Left forelimb (tissue), 1 donor: ENCODE measurements at places on chromosomes 4 and X.

- DNase-seq = no peak
These were observed 6.0 kb downstream of the PDLIM5 start for GRCh38 chr4:94457692-94458106.

GRCh38 chr4:89992744-89993143 is 98.1 kb downstream of the MMRN1 start:
- DNase-seq = no peak

DNA sequence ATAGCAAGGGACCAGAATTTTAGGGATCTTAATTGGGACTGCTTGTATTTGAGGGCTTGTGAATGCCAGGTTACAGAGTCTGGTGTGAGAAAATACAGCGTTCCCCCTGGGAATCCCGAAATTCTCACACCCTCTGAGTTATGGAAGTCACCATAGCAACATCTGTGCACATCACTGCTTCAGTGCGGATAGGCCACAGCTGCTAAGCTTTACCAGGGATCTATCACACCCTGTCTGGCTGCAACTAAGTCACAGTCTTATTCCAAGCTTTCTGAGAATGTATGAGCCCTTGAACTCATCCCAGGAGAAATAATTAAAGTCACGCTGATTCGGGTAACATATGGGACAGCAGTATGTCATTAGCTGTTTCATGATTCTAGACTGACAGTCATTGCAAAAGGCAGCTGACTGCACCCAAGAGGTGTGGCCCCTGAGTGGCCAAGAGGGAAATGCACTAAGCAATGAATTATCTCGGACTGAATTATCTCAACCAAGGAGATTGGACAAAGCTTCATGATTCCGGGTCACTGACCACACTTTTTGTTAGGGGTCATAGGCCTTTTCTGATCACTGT is 46.7 kb upstream of the BTC start:
- no peak for DNase-seq

- no peak for DNase-seq
These were observed 22.0 kb downstream of the KLHL15 start for GRCh38 chrX:24005028-24005427.

GRCh38 chr4:118345813-118346212 is 7.0 kb downstream of the PRSS12 start:
- DNase-seq = no peak

DNA sequence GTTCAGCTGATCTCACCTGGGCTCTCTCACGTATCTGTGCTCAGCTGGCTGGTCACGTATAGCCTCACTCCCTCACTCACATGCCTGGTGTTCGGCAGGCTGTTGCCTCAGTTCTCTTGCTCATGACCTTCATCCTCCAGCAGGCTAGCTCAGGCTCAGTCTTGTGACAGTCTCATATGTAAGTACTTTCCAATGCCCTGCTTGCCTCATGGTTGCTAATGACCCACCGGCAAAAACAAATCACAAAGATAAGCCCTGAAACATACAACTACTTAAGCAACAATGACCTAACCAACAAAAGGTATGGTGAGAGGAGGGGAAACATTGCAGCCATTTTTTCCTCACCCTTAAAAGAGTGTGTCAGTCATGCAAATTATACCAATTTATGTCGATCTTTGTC is 25.0 kb downstream of the MEPE start:
- no peak for DNase-seq

- DNase-seq = no peak
These were observed 68.1 kb downstream of the UCHL1 start for GRCh38 chr4:41324861-41325260.

- no peak for DNase-seq
These were observed 43.8 kb downstream of the RAI2 start for GRCh38 chrX:17817251-17817650.

DNA sequence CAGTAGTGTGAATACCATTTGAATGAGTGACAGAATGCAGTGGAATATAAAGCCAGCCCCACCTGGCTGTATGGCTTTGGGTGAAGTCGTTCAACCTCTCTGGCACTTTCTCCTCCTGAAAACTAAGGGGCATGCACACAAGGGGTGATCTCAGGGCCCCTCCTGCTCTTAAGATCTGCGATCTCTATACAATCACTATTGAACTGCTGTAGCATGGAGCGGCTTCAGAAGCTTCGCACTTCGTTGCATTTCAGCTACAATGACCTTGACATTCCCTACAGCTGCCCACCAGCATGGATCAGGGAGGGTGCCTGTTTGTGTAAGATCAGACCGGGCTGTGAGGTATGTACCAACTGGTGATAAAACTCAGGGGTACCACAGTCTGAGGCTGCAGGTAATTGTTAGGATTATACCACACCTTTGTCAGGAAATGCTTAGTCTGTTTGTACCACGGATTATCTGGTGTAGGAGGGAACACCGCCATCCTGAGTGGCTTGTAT is 85.2 kb downstream of the AASDH start:
- no peak for DNase-seq

DNA sequence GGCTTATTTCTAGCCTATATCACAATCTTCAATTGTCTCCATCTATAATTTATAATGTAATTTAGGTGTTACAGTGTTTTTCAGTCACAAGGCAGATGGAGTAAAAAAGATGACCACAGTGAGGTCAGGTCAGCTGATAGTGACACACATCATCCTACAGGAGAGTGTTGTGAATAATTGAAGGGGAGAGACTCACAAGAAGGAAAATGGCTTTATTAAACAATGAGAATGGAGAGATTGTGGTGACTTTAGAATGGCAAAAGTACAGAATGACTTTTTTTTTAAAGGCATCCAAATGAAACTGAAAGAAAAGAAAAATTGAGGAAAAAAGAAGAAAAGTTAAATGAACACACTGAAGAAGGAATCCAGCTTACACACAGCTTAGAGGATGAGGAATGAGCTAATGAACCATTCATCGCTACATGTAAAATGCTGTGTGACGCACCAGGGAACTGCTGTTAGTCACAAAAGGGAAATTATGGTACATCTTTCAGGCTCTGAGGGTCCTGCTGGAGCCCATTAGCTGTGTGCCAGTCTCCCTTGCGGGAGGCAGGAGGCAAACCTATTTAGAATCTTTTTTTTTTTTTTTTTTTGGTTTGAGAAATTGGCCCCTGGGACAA is 56.6 kb downstream of the SPRY1 start:
- DNase-seq = no peak

DNA sequence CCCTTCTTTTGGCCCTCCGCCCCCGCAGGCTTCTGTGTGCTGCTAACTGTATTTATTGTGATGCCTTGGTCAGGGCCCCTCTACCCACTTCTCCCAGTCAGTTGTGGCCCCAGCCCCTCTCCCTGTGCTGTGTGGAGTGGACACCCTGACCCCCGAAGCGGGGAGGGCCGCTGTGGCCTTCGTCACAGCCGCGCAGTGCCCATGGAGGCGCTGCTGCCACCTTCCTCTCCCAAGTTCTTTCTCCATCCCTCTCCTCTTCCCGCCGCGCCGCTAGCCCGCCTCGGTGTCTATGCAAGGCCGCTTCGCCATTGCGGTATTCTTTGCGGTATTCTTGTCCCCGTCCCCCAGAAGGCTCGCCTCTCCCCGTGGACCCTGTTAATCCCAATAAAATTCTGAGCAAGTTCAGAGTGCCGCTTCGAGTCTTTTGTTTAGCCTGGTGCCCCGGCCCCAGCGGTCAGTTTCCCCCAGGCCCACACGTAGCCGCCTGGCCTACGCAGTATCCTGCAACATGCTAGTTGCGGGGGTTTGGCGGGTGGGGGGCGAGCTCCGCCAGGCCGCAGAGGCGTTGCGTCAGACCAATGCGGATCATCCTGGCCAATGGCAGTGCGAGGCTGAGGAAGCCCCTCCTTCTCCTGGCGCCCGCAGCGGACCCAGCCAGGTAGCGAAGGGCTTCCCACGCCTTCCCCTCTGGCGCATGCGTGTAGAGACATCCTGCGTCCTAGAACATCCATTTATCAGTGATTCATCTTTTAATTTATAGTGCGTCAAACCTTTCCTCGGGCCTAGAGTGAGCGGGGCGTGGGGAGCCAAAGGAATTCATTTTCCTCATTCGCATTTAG is 5.6 kb upstream of the KANTR start:
- peak; percentile 79 for DNase-seq

DNA sequence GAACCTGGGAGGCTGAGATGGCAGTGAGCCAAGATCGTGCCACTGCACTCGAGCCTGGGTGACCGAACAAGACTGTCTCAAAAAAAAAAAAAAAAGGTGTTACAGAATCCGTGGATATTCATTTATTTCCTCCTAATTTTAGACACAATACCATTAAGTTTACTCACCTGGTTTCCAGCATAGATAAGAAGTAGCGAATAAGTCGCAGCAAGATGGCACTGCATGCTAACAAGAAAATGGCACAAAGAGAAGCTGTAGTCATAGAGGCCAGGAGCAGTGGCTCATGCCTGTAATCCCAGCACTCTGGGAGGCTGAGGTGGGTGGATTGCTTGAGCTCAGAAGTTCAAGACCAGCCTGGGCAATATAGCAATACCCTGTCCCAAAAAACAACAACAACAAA is 17.0 kb upstream of the MOB1B start:
- no peak for DNase-seq

DNA sequence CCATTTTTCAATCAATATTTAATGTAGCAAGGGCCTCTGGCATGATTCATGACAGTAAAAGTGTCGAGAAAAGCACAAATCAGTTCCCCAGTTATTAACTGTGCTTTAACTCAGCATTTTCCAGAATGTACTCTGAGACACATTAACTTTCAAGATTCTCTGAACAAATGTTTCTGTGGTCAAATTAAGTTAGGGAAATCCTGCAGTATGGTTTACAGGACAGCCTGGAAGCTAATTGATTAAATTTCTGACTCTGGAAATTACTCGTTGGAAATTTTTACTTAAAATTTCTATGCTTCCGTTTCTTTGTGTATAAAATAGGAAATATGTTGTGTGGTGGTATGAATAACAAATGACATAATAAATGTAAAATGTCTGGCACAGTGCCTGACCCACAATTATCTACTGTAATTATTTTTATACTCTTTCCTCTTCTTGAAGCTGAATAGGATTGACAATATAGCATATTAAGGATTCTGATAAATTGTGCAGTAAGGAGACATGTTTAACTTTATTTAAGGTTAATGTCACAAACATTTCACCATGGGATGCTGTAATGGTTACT is 33.7 kb downstream of the STK32B start:
- DNase-seq = no peak

GRCh38 chr4:65918212-65918611 is 247.9 kb upstream of the EPHA5 start:
- DNase-seq = no peak

GRCh38 chr4:152785639-152786615 is 6.2 kb downstream of the ARFIP1 start:
- no peak for DNase-seq

DNA sequence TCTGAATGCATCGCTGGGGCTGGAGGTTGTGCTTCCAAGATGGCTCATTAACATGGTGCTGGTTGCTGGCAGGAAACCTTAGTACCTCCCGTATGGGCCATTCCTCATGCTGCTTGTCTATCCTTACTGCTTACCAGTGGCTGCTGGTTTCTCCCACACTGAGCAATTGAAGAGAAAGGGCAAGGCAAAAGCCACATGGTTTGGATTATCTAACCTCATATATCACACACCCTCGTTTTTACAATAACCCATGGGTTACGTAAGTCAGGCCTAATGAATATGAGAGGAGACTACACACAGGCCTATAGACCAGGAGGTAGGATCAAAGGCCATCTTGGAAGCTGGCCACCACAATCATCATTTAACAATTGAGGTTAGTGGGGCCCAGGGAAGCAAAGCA is 141.8 kb upstream of the EDNRA start:
- DNase-seq = no peak

GRCh38 chr4:149951152-149951900 is 126.9 kb upstream of the DCLK2 start:
- DNase-seq = no peak

DNA sequence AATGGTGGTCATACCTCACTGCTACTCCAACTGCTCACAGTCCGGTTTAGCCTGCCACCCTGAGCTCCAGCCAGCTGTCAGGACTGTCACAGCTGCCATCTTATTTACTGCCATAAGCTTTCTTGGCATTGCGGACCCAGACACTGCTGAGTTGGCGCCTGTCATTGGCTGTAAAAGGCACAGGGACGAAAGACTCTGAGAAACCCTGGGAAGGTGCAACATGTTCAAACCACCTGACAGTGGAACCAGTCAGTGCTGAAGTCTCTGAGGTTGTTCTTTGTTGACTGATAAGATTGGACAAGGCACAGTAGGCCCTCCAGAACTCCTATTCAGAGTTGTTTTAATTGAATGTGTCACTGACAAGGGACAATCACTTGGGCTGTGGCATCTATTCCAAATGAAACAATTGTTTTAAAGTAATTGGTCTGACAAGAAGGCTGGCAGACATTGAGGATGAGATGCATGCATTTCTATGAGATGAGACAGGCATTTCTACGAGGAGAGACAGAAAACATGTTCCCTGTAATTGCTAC is 927.8 kb downstream of the STPG2 start:
- no peak for DNase-seq

GRCh38 chrX:100263650-100264049 is 146.4 kb downstream of the PCDH19 start:
- DNase-seq = no peak

DNA sequence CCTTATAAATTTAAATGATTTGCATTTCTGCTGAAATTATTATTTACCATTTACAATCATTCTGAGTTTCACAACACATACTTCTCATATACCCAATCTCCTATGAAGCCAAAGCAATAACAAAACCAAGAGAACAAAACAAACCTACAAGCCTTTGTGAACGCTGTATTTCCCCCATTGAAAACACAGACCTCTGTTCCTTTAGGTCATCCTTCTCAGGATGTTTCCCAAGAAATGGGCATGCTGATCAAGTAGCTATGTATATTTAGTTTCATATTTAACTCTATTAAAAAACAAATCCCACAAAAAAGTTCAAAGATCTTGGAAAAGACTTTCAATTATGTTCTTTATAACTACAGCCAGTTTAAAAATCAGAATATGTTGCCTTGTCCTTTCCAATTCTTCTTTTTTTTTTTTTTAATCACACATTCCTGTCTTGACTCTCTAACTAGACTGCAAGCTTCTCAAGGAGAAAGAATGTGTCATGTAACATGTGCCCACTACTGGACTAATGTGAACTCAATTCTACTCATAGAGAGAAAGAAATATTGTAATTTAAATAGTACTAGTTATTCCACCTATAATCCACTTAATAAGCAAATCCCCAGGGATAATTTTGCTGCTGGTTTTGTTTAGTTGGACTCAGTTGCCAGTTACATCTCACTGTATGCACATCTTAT is 84.3 kb upstream of the PRSS48 start:
- DNase-seq = no peak
